Central memory CD4-positive, alpha-beta T cell (primary cell): ENCODE measurements at places on chromosomes 7 and 10.

DNA sequence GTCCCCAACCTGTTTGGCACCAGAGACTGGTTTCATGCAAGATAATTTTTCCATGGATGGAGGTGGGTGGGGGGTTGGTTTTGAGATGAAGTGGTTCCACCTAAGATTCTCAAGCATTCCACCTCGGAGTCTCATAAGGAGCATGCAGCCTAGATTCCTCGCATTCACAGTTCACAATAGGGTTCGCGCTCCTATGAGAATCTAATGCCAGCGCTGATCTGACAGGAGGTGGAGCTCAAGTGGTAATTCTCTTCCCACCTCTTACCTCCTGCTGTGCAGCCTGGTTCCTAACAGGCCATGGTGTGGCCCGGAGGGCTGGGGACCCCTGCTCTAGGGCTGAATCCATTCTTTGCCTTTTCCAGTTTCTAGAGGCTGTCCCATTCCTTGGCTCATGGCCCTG, 19.1 kb upstream of the CDK1 start:
- DNase-seq: no peak

GRCh38 chr10:3119796-3120459, 52.6 kb downstream of the PFKP start:
- no peak for DNase-seq

GRCh38 chr7:36639826-36640225, 84.5 kb downstream of the AOAH start:
- DNase-seq: peak; percentile 45

DNA sequence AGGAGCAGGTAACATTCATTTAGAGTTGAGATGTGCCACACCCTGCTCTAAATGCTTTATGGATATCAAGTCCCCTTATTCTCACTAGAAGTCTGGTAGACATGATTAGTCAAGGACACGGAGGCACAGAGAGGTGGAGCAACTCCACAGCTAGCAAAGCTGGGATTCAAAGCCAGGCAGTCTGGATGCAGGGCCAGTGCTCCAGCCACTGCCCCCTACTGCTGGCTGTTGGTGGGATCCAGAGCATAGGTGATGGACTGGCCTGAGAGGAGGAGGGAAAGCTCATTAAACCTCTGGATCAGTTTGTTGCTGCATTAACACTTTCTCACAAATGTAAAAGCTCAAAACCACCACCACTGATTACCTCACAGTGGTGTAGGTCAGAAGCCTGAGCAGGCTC, 22.6 kb upstream of the KBTBD2 start:
- no peak for DNase-seq

DNA sequence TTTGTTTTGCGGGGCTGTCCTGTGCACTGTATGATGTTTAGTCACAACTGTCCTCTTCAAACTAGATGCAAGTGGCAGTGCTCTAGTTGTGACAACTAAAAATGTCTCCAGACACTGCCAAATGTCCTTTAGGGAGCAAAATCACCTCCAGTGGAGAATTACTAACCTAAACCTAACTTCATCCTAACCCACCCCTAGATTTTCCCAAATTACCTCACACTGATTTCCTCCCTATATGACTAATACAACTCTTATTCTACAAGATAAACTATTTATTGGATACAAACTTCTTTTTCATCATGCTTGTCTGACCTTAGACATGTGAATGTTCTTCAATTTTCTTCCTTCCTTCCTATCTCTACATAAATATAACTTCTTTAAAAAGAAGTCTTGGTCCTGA, 26.4 kb downstream of the PNPLA8 start:
- no peak for DNase-seq

DNA sequence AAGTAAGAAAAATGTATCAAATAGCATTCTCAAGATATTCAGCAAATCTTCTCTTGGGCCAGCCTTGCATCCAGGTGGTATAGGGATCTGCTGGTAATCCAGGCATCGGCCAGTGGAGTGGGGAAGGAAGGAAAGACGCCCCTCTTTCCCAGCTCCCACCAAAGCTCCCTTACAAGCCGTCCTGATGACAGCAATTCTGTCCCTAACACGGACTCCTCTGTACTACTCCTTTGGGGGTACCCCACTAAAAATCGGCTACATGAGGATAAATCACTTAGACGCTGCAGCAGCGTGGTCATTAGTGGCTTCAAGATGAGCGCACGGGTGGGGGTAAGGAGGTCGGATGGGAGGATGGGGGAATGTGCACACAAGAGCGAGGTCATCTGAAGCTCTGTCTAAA, 24.7 kb upstream of the NUB1 start:
- DNase-seq: no peak

- DNase-seq: no peak
Measured at GRCh38 chr7:40267583-40267982, 132.8 kb downstream of the SUGCT start.

DNA sequence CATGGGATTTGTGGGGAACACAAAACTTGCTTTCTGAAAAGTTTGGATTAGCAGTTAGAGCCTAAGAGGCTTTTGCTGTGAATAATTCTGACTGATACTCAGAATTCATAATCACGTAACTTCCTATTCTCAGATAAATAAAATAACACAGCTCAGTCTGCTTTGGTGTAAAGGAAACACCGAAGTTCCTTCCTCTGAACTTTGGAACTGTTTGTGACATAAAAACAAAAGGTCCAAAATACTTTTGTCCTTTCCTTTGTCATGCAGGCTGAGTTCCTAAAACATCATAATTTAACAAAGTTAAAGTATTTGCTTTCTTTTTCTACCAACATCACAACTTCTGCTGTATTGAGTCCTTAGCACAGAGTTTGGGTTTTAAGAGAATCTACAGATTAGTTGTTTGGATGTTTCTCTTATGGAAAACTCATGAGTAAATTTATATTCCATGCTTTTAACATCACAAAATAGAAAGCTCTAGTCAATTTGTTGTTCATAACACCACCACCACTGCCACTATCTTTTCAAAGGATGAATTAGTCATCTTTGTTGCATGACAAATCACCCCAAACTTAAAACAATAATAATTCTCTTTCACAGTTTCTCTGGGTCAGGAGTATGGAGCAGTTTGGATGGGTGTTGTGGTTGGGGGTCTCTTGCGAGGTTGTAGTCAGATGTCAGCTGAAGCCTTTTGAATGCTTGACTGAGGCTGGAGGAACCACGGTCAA, 123.4 kb downstream of the REEP3 start:
- DNase-seq: no peak

DNA sequence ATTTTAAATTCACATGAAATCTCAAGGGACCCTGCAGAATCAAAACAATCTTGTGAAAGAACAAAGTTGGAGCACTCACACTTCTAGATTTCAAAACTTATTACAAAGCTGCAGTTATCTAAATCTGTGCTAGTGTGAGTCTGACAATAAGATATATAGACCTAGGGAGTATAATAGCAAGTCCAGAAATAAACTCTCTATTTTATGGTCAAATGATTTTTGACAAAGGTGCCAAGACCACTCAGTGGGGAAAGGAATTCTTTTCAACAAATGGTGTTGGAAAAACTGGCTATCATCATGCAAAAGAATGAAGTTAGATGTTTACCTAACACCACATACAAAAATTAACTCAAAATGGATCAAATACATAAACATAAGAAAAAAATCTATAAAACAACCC, 68.2 kb downstream of the TFEC start:
- DNase-seq: no peak

- no peak for DNase-seq
Measured at GRCh38 chr7:55172881-55173609, 154.2 kb downstream of the EGFR start.

DNA sequence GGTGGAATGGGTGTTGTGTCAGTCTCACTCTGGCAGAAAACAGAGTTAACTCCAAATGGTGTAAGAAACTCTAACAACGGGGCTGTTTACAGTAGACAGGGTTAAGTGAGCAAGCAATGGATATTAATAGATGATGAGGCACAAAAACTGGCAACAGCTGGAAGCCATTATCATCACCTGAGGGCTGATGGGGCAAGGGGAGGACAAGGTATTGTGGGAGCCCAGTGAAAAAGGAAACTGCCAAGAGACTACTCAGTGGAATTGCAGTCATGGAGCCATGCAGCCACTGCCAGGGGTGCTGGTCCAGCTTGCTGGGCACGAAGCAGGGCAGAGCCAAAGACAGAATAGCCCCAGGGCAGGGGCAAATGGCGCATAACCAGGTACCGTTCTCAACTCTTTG, 260.7 kb downstream of the BICC1 start:
- no peak for DNase-seq

- no peak for DNase-seq
Measured at GRCh38 chr7:94513565-94513860, 3.9 kb downstream of the CASD1 start.
